ENCODE measurements at places on chromosomes 6 and 20.
A peak's percentile ranks its signal among the peaks of the same experiment; 100 is the strongest.

DNA sequence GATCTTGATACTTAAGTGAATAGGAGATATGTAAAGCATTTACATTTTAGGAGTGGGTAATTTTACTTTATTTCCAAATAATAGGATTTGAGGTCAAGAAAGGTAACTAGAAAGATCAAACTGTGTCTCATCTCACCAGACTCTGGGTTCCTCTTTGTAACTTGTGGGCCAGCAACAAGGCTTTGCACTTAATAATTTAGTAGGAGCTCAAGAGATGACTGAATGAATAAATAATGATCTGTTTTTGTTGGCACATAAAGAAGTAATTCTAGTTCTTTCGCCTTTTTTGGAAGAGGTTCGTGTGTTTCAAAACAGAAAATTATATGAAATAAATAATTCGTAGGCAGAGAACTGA, 67.4 kb upstream of the FABP7 start:
- no peak for DNase-seq

GRCh38 chr6:31952140-31952805, 6.4 kb downstream of the CFB start:
- DNase-seq: peak; percentile 65

- DNase-seq: no peak
Observed at GRCh38 chr6:111864138-111865048, 8.9 kb downstream of the FYN start.

DNA sequence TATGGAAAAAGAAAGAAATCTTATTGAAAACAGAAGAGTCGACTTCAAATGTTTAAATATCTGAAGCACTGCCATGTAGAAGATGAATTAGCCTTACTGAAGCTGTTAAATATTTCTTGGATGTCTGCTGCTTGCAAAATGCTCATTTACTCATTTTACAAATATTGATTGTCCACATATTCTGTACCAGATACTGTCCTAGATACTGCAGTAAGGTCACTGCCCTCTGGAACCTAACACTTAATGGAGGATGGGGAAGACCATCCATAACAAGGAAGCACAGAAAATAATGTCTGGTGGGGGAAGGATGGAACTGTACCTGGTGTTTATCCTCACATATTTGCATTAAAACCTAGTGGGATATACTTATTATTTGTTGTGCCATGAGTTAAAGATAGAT, 99.0 kb downstream of the RCAN2 start:
- DNase-seq: no peak

DNA sequence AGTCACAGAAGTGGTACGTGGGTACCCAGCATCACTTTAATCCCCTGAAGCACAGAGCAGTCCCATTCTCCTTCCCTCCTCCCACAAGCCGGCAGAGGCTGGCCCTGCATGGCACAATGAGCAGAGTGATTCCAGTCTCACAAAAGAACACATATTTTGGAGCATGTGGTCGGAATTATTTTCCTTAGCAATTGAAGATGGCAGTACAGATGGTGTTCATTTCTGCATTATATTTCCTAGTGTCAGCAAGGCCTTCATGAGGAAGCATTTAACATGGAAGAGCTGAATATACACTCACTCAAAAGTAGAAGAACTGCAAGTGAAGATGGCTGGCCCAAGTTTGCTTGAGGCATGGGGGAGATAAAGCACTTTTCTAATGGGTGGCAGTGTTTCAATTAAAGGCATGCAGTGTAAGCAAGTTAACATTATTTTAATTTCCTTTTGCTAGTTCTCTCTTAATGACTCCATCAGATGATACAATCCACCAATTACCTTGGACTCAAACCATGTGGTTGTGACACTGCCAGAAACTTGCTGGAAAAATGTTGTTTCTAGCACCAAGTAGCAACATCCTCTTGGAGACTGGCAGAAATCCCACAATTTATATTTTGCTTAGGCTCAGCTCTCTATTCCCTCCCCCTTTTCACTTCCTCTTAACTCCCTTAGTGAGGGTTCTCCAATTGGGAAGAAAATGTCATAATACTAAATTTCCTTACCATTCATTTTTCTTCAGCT, 74.4 kb downstream of the ARHGAP18 start:
- DNase-seq: peak; percentile 34

DNA sequence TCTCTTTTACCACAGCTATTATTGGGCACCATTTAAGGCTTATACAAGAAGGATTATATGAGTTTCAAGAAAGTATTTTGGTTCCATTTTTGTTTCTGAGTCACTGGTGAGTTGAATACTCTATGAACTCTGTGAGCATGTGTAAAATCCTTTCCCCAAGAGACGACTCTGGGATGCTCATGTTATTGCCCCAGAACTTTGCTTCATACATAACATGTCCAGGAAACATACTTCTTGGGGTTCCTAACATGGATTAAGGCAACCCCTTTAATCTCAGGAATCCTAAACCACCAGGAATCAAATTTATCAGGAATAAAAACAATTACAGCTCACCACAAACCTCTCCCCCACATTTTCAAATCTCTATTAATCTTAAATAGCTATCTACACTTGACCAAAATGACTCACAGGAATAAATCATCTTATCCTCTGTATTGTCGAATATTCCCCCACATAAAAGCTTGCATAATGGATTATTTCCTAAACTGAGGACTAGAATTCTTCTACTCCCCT, 117.5 kb upstream of the COL21A1 start:
- no peak for DNase-seq

- peak; percentile 79 for DNase-seq
Observed at GRCh38 chr20:3751675-3752385, 15.7 kb downstream of the ADISSP start.

- no peak for DNase-seq
Observed at GRCh38 chr6:120055071-120055470, 705.5 kb upstream of the MAN1A1 start.

GRCh38 chr6:50819466-50819903, 814 bp downstream of the TFAP2B start:
- DNase-seq: peak; percentile 31

GRCh38 chr6:27183060-27183832, 64.3 kb upstream of the PRSS16 start:
- no peak for DNase-seq

DNA sequence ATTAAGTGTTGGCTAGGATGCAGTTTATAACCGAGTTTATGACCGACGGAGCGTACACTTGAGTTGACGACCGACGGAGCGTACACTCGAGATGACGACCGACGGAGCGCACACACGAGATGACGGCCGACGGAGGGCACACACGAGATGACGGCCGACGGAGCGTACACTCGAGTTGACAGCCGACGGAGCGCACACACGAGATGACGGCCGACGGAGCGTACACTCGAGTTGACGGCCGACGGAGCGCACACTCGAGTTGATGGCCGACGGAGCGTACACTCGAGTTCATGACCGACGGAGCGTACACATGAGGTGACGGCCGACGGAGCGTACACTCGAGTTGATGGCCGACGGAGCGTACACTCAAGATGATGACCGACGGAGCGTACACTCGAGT, 119.8 kb downstream of the HUS1B start:
- no peak for DNase-seq

GRCh38 chr6:43444582-43444981, 10.8 kb downstream of the DLK2 start:
- no peak for DNase-seq

DNA sequence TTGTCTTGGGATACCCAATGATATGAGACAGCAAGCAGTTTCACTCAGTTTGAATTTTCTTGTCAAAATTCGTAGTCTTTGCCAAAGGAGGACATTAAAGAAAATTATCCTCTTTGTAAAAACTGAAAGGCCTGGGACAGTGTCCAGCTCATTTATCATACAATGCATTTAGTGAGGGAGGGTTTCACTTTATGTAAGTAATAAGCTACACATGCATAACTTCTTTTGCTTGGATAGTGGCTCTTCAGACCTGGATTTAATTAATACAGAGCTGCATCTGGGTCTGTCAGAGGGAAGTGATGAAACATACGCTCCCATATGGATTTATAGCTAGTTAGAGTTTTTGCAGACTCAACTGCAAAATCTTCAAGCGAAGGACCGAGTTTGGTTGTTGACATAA, 175.6 kb downstream of the PHACTR1 start:
- no peak for DNase-seq

- DNase-seq: no peak
Observed at GRCh38 chr6:162525181-162525580, 202.4 kb downstream of the PRKN start.

- peak; percentile 8 for DNase-seq
Observed at GRCh38 chr6:15504581-15505350, 158.1 kb downstream of the DTNBP1 start.

GRCh38 chr6:73932866-73933265, 236.9 kb downstream of the CD109 start:
- DNase-seq: no peak

DNA sequence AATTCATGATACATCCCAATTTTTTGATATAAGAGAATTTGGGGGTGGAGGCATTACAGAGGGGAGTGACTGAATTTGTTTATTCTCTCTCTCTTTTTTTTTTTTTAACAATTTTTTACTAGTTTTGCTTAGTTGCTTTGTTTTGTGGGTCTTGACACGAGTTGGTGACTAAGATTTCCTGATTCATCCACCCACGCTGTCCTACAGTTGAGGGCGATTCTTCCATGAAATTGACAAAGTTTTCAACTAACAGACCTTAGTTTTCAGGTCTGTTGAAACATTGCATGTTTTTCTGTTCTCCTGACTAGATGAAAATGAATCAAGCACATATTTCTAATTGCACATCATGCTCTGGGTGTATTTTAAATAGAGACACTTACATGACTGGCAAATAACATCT, 613.8 kb downstream of the TFAP2B start:
- DNase-seq: no peak

- DNase-seq: no peak
Observed at GRCh38 chr20:59785986-59786795, 147.2 kb downstream of the SYCP2 start.

- peak; percentile 79 for DNase-seq
Observed at GRCh38 chr6:21846541-21847451, 253.2 kb downstream of the SOX4 start.

DNA sequence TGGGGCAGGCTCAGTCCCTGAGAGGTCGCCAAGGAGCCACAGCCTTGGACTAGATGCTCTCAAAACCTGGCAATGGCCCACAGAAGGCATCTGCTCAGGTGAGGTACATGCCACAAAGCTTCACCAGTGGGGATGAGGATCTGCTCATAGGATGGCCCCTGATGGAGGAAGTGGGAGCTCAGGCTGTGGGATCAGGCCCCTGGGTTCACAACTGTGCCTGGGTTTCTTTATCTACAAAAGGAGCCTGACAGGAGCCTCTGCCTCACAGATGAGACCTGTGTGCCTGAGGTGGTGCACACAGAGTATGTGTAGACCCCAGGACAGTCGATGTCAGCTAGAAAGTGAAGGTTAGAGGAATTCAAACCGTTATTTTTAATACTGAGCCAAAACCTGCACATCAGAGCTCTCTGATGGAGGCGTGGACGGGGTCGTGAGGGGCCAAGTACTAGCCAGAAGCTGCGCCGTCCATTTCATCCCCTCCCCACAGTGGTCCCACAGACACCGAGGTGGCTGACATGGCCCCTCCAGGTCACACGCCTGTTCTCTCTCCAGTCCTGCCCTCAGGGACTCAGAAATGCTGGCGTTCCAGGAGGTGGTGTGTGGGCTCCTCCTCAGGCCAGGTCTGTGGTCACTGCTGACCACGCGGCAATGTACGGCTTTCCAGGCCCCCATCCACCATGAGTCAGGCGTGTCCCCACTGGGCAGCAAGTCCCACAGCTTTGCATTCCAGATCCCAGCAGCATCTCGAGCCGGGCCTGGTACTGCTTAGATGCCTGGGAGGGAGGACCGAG, 33.3 kb downstream of the NTSR1 start:
- DNase-seq: no peak

DNA sequence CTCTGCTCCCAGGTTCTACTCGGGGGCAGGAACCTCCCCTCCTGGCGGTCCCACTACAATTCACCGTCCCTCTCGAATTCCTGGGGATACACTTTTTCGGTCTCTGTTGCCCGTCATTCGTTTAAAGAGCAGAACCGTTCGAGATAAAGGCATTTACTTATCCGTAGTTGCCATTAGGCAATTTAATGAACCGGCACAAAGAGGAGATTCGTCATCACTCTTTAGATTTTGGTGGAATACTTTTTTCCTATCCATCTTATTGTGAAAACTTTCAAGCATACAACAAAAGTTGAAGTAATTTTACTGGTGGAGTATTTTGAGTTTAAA, 1.2 kb upstream of the CD24 start:
- peak; percentile 21 for DNase-seq

DNA sequence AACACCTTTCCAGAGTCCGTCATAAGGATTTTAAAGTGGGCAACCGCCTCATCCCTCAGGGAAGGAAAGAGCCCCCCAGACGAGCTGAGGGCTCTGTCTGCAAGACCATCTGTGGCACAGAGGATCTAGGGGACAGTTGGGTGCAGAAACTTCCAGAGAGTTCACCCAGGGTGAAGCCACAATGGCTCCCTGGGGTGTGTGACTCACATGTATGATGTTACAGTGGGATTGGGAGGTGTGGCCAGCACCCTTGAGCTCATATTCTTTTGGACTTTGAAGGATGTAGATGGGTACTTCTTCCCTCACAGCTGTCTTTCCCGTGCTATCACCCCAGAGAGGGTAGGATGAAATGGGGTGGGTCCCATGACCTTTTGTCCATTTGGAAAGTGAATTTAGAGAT, 95.5 kb downstream of the NCR2 start:
- no peak for DNase-seq

GRCh38 chr6:37376078-37376743, 22.4 kb downstream of the RNF8 start:
- no peak for DNase-seq

GRCh38 chr6:158384671-158385110, 72.4 kb downstream of the TULP4 start:
- DNase-seq: no peak

- no peak for DNase-seq
Observed at GRCh38 chr6:134602123-134602522, 284.2 kb upstream of the SGK1 start.

DNA sequence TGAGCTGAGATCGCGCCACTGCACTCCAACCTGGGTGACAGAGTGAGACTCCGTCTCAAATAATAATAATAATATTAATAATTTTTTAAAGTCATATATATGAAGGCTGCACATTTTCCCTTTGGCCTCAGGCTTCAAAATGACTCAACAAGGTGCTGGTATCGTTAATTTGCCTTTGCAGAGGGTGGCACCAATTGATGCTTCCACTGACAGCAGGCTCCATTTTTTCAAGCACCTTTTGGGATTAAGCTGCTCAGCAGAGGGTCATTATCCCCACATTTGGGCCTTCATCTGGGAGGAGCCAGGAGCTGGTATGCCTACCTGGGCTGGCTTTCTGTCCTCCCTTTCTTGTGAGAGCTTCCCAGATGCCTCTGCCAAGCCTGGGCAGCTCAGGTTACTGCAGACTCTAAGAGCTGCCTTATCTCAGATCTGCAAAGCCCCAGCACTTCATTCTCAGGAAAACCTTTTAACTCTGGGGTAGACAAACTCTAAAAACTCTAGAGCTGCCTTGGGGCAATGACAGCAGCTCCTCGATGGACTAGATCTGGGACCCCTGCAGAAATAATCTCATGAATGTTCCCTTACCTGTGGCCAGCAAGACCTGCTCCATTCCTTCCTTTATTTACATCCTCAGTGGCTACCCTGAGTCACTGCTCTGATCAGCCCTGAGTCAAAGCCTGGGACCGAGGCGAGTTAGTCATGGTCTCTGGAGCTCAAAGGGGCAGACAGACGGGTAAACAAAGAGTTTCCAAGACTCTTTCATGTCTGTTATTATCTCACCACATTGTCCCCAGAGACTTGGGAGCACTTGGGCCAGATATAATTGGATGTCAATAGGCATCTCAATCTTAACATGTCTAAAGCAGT, 80.0 kb upstream of the EYA2 start:
- DNase-seq: peak; percentile 36
